Hindlimb muscle (tissue), 1 donor: ENCODE measurements at places on chromosomes 5 and 9.
A peak's percentile ranks its signal among the peaks of the same experiment; 100 is the strongest.

DNA sequence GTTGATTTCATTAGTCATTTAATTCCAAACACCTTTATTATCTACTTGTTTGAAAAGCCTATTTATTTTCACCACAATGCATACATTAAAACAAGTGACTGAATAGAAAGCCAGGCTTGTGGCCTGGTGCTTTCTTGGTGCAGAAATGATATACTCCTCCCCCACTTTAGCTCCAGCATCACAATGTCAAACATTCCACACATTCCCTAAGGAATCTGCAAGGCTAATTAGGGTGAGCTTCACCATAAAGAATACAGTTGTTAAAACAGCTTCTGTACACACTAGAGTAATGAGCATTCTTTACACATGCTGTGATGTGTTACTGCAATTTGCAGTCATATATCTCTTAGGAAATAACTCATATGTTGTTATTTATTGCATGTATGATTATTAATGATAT lies 705.7 kb downstream of the CETN3 start:
- DNase-seq: no peak

DNA sequence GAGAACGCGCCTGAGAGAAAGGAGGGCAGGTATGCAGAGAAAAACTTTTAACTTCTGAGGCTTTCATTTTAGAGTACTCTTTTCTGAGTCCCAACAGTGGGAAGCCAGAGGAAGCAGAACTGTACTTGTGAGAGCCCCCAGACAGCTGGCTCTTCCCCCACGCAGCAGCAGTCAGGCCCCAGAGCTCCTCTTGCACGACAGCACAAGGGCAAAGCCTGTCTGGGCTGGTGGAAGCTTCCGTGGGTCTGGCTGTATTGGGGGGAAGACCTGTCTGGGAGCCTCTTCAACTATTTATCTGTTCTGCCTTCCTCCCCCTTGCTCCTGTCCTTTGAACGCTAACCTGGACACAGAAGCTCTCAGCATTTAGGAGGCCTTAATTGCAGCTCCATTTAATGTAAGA lies 68.2 kb downstream of the THBS4 start:
- no peak for DNase-seq

GRCh38 chr5:177290816-177291596 lies 12.5 kb downstream of the RAB24 start:
- DNase-seq: no peak

- DNase-seq: no peak
Observed at GRCh38 chr5:128284236-128284635, 200.7 kb downstream of the SLC12A2 start.

- DNase-seq: no peak
Observed at GRCh38 chr5:75050415-75050814, 1.9 kb downstream of the GCNT4 start.

GRCh38 chr9:27548055-27548741 lies 18.6 kb upstream of the MOB3B start:
- DNase-seq: no peak

- peak; percentile 11 for DNase-seq
Observed at GRCh38 chr5:35478856-35479682, 138.6 kb upstream of the SPEF2 start.
